ENCODE measurements at places on chromosomes 4 and X.

- no peak for DNase-seq
Measured at GRCh38 chr4:7094916-7095315, 27.1 kb upstream of the GRPEL1 start.

- no peak for DNase-seq
Measured at GRCh38 chrX:317424-318067, 1.1 kb downstream of the GTPBP6 start.

- no peak for DNase-seq
Measured at GRCh38 chr4:121338518-121338917, 42.3 kb downstream of the QRFPR start.

GRCh38 chr4:59612235-59612634 is 1587.9 kb upstream of the ADGRL3 start:
- DNase-seq: peak; percentile 69

GRCh38 chrX:67724359-67725110 is 180.7 kb downstream of the AR start:
- no peak for DNase-seq

DNA sequence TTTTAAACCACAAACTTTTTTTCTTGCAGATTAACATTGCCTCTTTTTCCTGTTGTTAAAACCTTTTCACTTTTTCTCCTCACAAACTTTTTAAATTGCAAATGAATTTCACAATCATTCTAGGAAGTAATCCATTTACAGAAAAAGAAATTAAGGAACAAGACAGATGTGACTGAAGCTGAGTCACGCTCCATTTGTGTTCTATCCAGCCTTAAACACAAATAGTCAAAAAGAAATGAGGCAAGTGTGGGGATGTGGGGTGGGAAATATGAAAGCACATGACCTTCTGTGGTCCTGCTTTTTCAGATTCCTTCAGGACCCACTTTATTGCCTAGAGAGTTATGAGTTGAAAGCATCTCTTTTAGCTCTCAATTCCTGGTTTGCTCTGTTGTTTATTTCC is 197.0 kb downstream of the ADGRL3 start:
- DNase-seq: no peak

GRCh38 chr4:41216294-41217019 is 2.1 kb upstream of the APBB2 start:
- DNase-seq: peak; percentile 82

- no peak for DNase-seq
Measured at GRCh38 chr4:66628146-66628545, 917.2 kb downstream of the CENPC start.

Measured in EL (cell line).